ENCODE measurements at places on chromosomes 12 and 14.

DNA sequence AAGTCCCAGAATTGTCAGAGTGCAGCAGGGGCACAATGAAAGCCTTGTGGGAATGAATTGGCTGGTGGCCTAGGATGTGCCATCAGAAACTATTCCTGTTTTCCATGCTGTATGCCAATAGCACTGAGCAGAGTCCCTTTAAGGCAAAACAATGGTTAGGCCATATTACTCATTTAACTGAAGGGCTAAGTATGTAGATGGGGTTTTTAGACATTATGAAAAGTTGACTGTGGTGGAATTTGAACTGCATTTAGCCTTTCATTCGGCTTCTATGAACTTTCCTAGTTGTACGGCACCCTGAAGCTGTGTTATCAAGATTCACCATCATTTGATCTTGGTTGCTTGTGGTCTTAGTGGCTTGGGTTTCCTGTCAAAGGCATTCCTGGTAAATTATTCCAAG lies 24.8 kb downstream of the IL26 start:
- no peak for DNase-seq

DNA sequence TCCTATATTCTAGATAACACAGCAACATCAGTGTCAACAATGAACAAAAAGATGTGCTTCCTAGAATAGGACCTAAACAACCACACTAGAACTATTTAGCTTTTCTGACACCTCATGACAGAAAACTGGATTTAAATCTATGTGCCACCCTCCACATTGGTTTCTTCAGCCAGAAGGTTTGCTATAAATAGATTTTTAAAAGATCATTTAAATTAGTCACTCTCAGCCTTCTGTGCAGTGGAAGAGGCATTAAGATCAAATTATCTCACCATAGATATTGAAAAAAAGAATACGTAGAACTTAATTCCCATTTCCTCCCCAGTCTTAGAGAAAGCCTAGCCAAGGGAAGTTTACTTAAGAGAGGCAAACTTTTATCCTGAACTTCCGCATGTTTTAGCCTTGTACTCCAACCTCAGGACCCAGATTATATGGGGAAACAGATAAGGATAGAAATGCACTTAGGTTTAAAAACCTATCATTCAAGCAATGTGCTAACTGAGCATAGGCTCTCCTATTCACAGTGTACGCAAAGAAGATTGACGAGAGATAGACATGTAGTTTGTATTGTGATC lies 59.6 kb downstream of the NELL2 start:
- no peak for DNase-seq

DNA sequence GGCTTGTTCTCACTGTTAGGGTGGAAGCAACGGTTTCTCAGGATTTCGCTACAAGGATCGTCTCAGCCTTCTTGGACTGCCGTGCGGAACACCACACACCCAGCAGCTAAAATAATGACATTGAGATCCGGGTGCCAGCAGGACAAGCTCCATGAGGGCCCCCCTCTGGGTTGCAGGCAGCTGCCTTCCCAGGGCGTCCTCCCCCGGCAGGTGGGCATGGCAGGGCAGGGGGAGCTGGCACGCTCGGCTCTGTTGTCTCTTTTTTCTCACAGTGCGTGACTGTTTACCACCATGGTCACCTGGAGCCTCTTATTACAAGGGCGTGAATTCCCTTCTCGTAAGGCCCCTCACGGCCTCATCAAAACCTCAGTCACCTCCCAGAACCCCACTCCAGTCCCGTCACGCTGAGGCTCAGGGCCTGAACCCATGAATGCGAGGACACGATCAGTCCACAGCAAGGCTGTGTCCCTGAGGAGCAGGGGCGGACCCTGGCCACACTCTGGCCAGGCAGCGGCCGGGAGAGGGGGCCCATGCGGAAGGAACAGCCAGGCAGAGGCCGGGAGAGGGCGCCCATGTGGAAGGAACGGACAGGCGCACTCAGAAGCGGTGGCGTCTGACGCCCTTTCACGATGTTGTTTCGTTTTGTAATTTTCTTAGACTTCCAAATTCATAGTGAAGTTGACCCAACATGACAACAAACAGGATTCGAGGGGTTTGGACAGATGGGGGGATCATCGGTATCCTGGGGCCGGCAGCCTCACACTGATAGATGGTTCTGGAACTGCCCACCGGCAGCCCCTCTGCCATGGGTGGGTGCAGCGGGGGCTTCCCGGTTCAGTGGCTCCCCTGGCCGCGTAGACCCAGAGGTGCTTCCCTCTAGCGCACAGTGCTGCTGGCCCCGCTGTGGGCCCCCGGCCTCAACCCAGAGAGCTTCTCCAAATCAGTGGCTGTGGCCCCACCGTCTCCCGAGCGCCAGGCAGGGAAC lies 10.0 kb downstream of the LRCOL1 start:
- peak; percentile 28 for DNase-seq

- no peak for DNase-seq
Measured at GRCh38 chr12:67362526-67362925, 93.4 kb downstream of the CAND1 start.

- DNase-seq = no peak
Measured at GRCh38 chr14:50578433-50578832, 18.5 kb downstream of the ATL1 start.

DNA sequence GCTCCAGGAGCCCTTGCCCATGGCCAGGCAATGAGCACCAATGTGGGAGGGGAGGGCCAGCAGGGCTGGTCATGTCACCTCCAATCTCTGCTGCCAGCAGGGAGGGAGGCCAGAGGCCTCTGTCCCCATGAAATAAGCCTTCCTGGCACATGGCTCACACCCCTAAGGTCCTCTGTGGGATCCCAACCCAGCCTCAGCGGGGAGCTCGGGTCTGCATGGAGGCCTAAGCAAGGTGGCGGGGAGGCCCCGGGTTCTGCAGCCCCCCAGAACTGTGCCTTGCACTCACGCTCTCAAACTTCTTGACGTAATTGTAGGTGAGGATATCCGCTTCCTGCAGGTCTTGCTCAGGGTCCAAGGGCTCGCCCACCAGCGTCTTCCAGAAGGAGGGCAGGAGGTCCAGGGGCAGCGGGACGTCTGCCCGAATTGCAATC lies 41.7 kb downstream of the TRAFD1 start:
- no peak for DNase-seq

- DNase-seq = no peak
Measured at GRCh38 chr14:55309761-55310365, 38.6 kb downstream of the FBXO34 start.

- no peak for DNase-seq
Measured at GRCh38 chr14:76174982-76175381, 23.3 kb downstream of the GPATCH2L start.

- DNase-seq = no peak
Measured at GRCh38 chr12:67426067-67426466, 156.9 kb downstream of the CAND1 start.

Data from stimulated activated naive B cell treated with anti-CD40 and anti-IgM and Interleukin-4, amounts not matched to agents 10 μg/mL and 1 μg/mL and 100 μg/mL, for 72 hours (primary cell).